Hypothalamus (tissue), 51 donors: ENCODE measurements at places on chromosomes 2 and 18.

DNA sequence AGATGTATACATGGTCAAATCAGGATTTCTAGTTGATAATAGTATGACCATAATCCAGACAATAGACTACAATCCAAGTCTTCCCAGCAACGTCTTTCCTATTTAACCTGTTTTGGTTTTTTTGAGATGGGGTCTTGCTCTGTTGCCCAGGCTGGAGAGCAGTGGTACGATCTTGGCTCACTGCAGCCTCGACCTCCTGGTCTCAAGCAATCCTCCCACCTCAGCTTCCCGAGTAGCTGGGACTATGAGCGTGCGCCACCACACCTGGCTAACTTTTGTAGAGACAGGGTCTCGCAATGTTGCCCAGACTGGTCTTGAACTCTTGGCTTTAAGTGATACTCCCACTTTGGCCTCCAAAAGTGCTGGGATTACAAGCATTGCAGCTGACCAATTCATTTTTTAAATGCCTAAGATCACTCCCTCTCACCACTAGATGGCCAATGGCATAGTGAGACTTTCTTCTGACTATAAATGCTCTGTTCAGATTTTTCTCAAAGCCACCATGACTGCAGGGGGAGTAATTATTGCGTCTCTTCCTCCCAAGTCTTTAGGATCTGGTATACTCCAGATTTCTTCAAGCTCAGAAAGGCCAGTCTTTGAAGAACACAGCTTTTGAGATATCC lies 47.6 kb downstream of the HNRNPLL start:
- no peak for DNase-seq

GRCh38 chr2:106073678-106074406 lies 120.3 kb downstream of the UXS1 start:
- no peak for DNase-seq

DNA sequence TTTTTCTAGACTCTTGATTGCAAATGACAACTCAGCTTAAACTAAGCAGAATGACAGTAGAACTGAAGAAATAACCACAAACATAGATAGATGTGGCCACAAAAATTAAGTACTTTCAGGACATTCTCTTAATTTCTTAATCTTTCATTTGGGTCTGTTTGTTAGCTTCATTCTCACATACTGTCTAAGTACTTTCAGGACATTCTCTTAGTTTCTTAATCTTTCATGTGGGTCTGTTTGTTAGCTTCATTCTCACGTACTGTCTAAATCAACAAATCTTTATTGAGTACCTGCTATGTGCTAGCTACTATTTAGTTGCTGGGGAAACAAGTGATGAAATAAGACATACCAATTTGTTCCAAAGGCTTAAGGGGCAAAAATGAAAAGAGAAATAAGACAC lies 35.1 kb downstream of the FAM117B start:
- DNase-seq, result no peak

DNA sequence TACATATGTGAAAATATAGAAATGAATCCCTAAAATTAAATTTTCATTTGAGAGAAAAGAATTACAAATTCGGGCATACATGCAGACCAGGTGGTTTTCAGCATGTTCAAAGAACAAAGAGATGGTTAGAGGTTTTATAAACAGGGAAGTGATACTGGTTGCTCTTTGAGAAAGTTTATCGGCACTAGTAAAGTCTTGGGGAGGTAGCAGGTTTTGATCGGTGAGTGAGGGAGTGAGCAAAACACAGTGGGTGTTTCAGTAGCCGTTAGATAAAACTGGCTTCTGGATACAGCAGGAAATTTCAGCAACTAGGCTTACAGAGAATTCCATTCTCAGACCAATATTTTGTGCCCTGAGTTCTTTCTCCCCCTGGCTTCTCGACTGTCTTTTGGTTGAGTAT lies 51.1 kb downstream of the DSC3 start:
- DNase-seq, result no peak

- no peak for DNase-seq
Measured at GRCh38 chr18:61643884-61644647, 248.7 kb downstream of the RNF152 start.

DNA sequence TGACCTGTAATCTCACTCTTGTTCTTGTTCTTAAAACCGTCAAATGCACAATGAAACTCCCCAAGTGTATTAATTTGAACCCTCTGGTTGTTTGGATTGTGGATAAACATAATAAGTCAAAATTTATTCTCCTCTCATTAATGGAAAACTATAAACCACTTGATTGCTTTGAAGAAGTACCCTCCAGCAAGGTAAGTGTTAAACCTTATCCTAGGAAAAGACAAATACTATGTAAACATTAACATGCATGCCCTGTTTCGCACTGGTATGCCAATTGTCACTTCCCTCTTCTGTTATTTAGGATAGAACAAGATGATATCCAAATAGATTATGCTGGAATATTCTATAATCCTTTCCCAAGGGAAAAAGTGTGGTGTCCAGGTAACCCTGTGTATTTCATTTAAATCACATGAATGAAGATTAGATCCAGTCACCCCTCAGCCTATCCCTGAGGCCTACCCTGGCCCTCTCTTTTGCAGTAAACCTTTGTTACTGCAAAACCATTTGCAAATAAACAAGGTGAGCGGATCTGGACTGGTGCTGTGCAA lies 1.3 kb downstream of the ADI1 start:
- no peak for DNase-seq

GRCh38 chr2:14424478-14425390 lies 207.8 kb upstream of the LRATD1 start:
- no peak for DNase-seq

DNA sequence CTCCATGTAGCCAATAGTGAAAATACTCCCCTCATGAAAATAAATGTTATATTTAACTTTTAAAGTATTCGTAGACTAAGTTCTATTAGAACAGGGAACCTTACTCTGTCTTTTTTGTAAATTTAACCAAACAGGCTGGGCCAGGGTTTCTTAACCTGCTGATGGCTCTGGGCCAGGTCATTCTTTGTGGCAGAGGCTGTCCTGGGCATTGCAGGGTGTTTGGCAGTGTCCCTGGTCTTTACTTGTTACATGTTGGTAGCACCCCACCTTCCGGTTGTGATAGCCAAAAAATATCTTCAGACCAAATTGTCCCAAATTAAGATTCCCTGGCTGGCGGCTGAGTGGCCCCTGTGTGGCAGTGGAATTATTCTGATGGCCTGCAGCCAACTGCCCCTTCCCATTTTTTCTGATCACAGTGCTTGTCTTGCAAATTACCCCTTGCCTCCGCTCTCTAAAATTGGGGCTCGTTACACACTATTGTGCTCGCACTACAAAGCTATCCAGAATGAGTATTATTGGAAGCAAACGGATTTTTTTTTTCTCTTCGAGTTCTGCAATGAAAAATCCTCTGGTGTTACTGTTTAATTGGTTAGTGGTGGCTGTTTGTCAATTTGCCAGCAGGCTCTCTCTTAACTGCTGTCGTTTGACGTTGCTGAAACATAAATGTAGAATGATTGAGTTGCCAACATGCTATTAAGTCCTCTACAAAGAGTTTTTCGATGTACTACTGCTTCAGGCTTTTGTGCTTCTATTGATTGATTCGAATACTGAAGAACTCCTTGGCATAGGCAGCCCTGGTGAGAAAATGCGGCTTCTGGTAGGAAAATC lies 216.9 kb downstream of the SH3RF3 start:
- no peak for DNase-seq

DNA sequence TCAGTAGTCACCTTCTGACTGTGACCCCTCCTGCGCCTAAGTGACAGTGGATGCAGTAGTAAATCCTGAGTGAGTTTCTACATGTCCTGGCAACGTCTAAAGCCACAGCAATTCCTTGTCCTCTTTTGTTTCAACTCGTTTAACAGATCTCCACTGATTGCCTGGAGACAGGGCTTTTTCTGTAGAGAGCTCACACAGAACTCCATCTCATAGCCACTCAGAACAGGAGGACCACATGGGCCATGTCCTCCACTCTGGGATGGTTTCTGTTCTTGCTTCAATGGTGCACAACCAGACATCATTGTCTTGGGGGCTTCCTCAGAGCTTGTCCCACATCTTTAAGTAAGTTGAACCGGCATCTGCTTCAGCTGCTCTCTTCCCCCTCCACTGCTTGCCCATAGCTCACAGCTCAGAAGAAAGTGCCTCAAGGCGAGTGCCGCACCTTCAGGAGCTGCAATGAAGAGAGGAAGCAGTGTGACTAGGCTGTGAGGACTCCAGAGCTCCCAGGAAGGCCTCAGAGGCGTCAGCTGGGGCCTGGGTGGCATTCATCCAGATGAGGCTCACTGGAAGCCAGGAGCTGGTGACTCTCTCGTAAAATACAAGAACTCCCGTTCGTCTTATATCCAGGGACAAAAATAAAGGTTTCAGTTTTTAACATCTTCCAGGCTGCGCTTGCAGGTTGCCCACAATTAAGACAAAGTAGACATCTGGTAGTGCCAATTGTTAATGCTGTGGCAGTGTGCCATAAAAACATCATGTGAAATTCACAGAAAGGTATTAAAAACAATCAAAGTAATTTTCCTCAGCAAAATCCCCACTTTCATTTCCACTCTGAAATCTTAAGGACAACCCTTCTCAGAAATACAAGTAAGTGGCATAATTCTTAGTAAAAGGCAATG lies 37.3 kb downstream of the ST3GAL5 start:
- DNase-seq, result peak; percentile 60

DNA sequence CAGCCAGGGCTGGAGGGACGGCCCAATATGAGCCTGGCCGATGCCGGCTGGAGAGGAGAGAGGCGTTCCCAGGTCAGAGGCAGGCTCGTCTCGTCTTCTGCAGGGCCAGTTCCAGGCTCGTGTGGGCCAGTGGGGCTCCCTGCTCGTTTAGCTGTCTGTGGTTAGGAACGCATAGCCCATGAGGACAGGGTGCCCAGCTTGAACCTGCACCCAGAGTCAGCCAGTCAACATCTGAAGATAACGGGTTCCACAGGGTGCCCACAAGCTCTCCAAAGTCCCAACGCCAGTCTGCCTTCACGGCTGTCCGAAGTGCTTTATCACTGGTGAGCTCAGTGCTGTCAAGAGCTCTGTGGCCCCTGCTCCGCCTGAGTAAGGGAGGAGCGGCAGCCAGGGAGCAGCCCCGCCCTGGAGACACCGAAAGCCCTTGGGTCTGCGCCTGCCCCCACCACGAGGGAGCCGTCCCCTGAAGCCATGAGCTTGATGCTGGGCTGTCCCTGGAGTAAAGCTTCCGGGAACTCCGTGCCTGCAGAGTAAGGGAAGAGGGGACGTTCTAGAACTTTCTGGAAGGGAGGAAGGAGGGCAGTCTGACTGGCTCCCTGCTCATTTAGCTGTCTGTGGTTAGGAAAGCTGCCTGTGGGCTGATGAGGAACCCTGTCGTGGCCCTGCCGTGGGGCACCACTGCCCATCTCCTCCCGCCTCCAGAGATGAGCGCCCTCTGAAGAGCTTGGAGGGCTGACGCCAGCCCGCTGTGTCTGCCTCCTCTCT lies 2.7 kb upstream of the HSBP1L1 start:
- DNase-seq, result no peak

DNA sequence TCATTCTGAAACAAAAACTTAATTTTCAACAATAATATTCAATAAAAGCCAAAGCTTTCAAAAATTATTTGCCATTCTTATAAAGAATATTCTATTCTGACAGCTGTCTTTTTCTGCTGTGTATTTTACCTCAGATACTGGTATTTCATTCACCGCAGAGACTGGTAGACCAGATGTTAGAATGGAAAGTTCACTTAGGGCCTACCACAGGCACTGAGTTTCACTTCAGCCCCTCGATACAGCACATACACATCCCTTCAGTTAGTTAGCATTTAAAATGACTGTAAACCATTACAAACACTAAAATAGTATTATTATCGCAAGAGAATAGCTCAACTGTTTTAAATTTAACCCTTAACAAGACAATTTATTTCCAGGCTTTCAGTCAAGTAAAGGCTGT lies 24.2 kb upstream of the GATA6 start:
- no peak for DNase-seq

DNA sequence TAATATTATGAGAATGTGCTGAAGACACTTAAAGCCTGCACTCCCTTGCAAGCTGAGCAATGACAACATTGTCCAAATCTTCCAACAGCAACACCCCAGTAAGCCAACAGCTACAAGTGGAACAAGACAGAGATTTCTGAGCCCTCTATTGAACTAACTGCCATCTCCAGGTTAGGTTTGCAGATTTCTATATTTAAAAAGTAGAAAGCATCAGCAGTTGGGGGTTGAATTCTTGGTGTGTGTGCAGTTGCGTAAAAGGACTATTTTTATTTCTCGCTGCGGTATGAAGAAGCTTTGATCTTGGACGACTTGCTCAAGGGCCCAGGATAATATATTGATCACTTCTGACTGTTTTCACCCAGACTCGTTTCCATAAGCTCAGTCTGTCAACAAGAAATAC lies 106.2 kb upstream of the ZFP36L2 start:
- no peak for DNase-seq

GRCh38 chr18:63829886-63830285 lies 54.7 kb downstream of the SERPINB7 start:
- DNase-seq, result no peak

DNA sequence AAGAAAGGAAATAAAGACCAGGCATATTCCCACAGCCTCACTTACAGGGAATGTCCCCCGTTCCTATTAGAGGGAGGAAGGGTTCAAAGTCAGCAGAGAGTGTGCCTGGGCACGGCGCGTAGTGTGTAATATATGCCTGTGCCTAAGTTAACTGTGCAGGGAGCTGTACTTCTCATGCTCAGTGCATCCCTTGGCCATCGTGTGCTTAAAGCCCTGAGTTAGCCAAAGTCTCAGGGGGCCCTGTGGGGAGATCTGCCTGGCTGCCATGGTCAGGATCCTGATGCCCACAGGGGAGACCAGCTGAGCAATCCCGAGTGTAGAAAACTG lies 48.4 kb downstream of the TEX51 start:
- DNase-seq, result no peak

GRCh38 chr2:48448274-48449061 lies 81.5 kb upstream of the STON1 start:
- no peak for DNase-seq

- DNase-seq, result no peak
Measured at GRCh38 chr2:191942090-191942738, 95.3 kb upstream of the CAVIN2 start.

DNA sequence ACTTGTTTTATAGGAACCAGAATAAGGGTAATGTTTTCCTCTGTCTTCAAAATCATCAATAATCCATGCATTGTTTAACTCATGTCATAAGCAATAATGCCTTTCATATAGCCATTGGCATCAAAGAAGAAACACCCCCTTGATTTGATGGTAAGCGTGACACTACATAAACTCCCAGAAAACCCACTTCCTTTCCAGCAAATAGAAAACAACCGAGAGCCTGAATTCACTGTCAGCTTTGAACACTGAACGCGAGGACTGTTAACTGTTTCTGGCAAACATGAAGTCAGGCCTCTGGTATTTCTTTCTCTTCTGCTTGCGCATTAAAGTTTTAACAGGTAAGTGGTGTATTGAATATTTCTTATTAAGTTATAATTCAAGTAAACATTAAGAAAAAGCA lies at the start of gene ICOS:
ICOS (plus strand) TSS at position 229 of the 400 bp plus-strand sequence; CDS start at position 281, 52 bp downstream.
- no peak for DNase-seq

GRCh38 chr2:206798000-206798399 lies 32.6 kb downstream of the FASTKD2 start:
- no peak for DNase-seq

DNA sequence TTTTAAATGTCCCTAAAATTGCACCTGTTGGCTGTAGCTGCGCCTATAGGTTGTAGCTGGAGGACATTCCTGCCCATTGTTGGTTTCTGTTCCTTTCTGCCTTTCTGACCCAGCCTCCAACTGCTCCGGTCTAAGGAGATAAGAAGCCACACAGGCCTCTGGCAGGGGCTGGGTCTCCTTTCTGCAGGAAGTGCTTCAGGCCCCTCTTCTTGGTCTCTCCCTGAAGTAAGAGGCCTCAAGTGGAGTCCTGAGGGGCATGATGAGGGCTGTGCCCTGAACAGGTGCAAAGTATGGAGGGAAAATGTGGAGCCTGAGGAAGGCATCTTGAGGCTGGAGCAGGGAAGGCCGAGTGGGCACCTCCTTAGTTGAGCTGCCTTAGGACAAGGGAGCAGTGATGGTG lies 10.4 kb upstream of the SFTPB start:
- DNase-seq, result no peak
